Motor neuron (in vitro differentiated cells): ENCODE measurements at places on chromosomes 3 and 15. TPM values are rescaled to one million over a fixed set of nuclear protein-coding genes. Genes with fewer than 3 reads are reported as not detected.

GRCh38 chr15:39414201-39414600 lies 166.7 kb upstream of the THBS1 start:
- ATAC-seq: no peak

GRCh38 chr3:18807593-18807992 lies 340.7 kb upstream of the KCNH8 start:
- no peak for ATAC-seq

- peak; percentile 60 for ATAC-seq
These were observed 132.9 kb upstream of the SLC6A11 start for GRCh38 chr3:10683106-10683505.

GRCh38 chr3:132641837-132642538 lies 17.6 kb downstream of the ACAD11 start:
- no peak for ATAC-seq

DNA sequence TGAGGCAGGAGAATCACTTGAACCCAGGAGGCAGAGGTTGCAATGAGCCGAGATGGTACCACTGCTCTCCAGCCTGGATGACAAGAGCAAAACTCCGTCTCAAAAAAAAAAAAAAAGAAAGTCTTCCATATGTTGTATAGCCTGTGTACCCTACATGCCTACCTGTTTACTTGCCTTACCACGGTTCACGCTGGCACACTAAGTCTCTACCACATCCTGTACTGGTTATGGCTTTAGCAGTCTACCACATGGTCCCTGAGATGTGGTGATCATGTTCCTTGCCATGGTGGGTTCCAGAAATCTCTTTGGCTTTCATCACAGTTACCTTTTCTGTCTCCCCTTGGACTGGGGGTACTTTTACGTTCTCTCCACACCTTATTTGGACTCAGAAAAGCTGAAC lies 63.8 kb upstream of the TBC1D5 start:
- no peak for ATAC-seq

DNA sequence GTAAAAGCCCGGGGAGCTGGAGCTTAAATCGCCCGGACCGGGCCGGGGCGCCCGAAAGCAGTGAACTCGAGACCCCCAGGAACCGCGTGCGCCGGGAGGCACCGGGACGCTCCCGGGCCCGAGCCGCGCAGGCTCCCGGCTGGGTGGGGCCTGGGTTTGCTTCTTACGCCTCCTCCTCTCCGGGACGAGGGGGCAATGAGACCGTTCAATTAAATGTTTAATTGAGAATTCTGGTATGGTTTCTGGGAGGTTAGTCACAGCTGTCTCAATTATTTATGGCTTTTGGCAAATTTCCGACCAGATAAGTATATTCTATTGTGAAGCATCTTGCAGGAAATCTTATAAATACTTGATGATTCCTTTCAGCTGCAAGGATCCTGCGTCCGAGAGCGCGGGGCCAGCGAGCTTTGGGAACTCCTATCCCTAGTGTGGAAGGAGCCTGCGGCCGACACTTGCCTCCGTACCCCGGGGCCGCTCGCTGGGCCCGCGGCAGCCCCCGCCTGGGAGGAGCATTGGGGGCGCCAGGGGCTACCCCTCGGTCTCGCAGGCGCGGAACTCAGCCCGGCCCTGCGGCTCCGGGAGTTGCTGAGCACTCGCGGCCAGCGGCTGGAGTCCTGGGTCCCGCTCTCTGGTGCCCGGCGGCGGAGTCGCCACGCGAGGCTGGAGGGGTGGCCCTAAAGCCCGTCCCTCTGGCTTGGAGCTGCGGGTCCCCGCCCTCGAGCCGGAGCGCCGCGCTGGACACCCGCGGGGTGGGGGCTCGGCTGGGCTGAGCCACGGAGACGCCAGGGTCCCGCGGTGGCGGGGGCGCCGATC lies 10.3 kb downstream of the ISL2 start:
- peak; percentile 34 for ATAC-seq

DNA sequence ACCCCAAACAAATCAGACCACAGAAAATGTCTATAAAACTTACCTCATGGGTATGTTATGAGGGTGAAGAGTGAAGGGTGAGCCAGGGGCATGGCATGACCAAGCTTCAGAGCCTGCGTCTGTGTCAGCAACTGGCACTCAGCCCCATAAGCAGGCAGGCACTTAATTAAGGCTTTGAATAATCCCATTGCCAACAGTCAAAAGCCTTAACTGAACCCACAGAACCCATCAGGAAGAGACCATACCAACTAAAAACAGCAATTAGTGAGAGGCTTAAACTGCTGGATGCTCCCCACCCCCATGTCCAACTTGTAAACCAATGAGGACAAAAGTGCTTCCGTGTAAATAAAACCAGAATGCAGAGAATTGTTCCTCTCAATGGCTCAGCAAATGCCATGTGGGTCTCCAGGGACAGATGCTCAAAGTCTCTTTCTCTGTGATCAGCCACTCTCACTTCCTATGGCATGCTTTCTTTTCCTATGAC lies 126.0 kb downstream of the MYLK start:
- ATAC-seq: no peak

GRCh38 chr3:160618878-160619277 lies 53.5 kb upstream of the KPNA4 start:
- ATAC-seq: no peak

GRCh38 chr3:156175570-156175969 lies 55.2 kb downstream of the KCNAB1 start:
- ATAC-seq: no peak

DNA sequence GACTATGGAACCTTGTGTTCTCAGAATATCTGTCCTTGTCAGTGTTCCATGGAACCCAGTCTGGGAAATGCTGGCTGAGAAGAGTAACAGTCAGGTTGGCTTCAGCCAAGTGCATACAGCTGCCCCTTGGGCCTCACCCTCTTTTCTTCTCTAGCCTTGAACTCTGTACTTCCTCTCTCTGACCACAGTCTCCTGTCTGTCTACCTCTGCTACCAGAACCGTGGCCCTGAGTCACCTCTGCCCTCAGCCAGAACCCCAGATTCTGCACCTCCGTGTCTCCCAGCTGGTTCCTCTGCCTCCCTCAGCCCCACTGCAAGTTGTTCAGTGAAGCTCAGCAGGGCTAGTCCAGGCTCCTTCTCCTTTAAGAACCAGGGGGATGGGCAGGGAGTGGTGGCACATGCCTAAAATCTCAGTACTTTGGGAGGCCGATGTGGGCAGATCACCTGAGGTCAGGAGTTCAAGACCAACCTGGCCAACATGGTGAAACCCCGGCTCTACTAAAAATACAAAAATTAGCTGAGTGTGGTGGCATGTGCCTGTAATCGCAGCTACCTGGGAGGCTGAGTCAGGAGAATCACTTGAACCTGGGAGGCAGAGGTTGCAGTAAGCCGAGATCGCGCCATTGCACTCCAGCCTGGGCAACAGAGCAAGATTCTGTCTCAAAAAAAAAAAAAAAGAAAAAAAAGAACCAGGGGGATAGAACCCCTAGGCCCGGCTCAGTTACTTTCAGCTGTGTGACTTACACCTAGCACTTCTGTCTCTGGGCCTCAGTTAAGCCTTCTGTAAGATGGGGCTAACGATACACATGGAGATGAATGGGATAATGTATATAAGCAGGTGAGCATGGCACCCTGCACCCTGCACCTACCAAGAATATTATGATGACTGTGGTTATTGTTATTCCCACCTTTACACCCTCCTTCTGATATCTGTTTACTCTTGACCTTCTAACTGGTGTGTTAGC lies 24.3 kb upstream of the TATDN2 start:
- no peak for ATAC-seq

- peak; percentile 7 for ATAC-seq
These were observed 3.9 kb downstream of the GATA2 start for GRCh38 chr3:128488991-128489673.

DNA sequence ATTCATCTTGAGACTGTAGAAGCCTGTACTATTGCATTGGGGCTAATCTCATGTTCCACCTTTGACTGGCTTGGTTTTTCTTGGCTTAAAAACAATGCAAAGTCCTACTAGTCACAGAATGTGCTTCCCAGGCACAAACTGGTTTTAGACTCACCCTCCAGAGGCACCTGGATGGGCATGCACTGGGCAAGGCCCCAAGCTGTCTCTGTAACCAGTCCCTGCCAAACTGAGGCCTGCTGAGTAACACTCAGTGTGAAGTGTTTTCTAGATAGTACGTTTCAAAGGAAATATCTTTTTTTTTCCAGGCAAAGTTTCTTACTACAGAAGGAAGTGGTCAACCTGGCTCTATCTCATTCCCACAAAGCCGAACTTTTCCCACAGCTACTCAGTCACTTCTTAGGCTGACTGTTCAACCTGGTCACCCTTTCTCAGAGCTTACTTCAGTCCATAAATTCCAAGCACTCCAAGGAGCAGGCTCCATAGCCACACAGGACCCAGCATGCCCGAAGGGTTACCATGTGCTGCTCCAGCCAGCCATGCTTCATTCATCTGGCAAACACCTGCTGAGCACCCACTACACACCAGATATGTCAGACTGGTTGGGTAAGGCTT lies 57.4 kb downstream of the NPTN start:
- no peak for ATAC-seq

GRCh38 chr3:14846226-14846880 lies 27.6 kb downstream of the FGD5 start:
- ATAC-seq: peak; percentile 20

GRCh38 chr3:128484404-128485281 lies 8.4 kb downstream of the GATA2 start:
- ATAC-seq: no peak

- ATAC-seq: no peak
These were observed 571.9 kb upstream of the CBLB start for GRCh38 chr3:106440672-106441071.

DNA sequence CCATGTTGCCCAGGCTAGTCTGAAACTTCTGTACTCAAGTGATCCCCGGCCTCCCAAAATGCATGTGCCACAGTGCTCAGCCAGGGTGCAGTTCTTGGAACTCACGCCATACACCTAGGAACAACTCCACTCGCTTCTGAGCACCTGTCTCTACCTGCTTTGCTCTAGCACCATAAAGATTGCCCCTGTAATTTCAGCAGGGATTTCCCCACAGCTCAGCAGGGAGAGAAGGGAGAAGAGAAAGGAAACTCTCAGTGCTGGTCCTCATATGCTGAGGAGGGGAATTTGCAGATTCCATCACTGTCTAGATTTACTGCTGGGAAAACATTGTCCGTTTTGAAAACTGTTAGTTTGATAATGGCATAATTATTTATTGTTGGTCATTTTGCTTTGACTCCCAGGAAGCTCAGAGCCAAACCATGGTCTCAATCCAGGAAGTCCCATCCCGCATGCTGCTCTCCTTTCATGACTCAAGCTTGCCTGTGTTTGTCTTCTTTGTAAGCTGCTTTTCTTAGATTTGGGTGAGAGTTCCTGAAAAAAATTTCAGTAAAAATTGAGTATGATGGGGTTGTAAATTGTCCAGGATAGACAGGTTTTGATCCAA lies 24.2 kb downstream of the TRIM71 start:
- ATAC-seq: no peak

GRCh38 chr3:112466020-112466419 lies 33.3 kb downstream of the BTLA start:
- ATAC-seq: no peak

- no peak for ATAC-seq
These were observed 132.8 kb downstream of the PGPEP1L start for GRCh38 chr15:98874773-98875172.

GRCh38 chr15:59177317-59177660 lies 29.4 kb upstream of the LDHAL6B start:
- ATAC-seq: no peak

GRCh38 chr3:52471371-52472238 lies 16.2 kb downstream of the NISCH start:
- peak; percentile 27 for ATAC-seq

DNA sequence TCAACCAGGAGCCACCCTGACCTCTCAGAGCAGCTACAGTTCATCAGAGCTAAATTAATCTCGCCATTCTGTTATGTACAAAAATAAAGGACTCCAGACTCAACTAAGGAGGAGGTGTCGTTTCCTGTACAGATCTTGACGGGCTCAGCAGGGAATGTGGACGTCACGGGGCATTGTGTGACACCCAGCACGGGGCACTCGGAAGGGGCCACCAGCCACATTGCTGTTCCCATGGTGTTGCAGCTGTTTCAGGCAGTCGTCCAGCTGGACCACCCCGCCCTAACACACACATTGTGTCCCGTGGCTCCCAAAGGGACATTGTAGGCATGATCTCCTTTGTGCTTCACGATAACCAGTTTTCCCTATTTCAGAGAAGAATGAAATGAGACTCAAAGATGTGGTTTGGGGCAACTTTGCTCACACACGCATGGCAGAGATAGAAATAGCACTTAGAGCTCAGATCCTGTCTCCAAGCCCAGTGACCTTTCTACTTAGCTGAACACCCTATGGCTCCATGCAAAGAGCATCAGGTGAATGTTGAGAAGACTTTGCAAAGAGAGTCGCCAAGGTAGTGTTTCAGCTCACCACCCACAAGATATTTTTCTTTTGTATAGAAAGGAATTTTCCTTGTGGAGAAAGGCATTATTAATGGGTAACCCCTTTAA lies 5.5 kb downstream of the SSUH2 start:
- peak; percentile 90 for ATAC-seq

- ATAC-seq: no peak
These were observed 22.1 kb upstream of the GOLGA6C start for GRCh38 chr15:75235760-75236729.

DNA sequence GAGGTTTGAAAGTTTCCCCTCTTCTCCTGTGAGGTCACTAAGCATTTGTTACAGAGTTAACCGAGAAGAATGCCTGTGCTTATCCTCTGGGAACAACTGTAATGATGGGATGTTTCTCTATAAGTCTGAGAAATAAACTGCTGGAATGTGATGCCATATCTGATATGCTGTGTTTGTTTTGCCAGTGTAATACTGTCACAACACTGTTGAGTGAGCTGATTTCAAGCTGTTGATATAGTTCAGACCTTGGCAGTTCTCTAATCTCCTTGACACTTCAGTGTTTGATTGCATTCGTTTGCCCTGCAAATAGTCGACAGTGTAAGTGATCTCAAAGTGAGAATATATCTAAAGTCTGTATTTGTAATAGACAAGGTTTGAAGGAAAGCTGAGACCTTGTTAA lies 73.3 kb downstream of the PTPRG start:
- no peak for ATAC-seq

BFSP2 gene
- total RNA-seq: not detected in 2 replicates

P2RY14 gene
- 0.18 and 0.29 TPM in 2 replicates for total RNA-seq

PAQR9 gene
- 0.56 and 0.73 TPM in 2 replicates for total RNA-seq

RBM15B gene
- 44.4 and 45.2 TPM in 2 replicates for total RNA-seq

SEMA5B gene
- total RNA-seq: 33.2 and 34.5 TPM in 2 replicates

CHST14 gene
- total RNA-seq: 1.9 and 2.4 TPM in 2 replicates

CTNNB1 gene
- total RNA-seq: 203 and 220 TPM in 2 replicates

SH3GL3 gene
- 9.6 and 9.9 TPM in 2 replicates for total RNA-seq

C3orf20 gene
- total RNA-seq: 0.43 and 0.44 TPM in 2 replicates

APOD gene
- total RNA-seq: 33.2 and 36.7 TPM in 2 replicates

IQCF5 gene
- total RNA-seq: not detected in 2 replicates

TTLL13 gene
- 0.22 TPM in 1 of 2 replicates, not detected in the other for total RNA-seq

SPATA12 gene
- 0.21 and 0.30 TPM in 2 replicates for total RNA-seq

ZDHHC19 gene
- not detected in 2 replicates for total RNA-seq

ACAN gene
- 0.89 and 1.1 TPM in 2 replicates for total RNA-seq
